ENCODE measurements at places on chromosomes 6 and 20.
A peak's percentile ranks its signal among the peaks of the same experiment; 100 is the strongest.

DNA sequence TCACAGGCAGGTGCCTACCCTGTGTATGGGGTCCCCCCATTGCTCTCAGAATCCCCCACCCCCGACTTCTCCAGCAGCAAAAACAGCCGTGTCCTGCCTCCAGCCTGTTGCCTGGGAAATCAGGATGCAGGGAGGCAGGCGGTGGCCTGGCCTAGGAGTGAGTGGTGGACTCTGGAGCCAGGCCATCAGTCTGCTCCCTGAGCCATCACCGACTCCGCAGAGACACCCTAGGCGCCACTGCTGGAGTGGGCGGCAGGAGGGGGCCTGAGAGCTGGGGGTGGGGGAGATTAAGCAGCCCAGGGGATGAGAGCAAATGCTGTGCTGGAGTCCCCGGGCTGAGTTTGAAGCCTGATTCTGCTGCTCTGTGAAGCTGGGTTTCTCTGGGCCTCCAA, 93.2 kb downstream of the CD40 start:
- DNase-seq: no peak

DNA sequence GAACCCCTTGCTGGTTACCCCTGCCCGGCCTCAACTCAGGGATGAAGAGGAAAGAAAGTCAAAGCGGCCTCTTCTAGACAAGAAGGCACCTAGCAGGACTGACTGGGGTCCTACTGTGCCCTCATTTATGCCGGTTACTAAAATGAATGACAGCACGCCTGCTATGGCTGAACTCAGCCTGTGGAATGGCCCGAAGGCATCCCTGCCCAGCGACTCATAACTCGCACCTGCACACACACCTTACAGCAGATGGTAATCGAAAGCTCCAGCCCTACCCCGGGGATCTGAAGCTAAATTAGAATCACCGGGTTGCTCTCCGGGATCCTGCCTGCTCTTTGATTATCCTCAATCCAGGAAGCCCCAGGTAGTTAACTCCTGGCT, 747 bp upstream of the TXNDC5 start:
- no peak for DNase-seq

DNA sequence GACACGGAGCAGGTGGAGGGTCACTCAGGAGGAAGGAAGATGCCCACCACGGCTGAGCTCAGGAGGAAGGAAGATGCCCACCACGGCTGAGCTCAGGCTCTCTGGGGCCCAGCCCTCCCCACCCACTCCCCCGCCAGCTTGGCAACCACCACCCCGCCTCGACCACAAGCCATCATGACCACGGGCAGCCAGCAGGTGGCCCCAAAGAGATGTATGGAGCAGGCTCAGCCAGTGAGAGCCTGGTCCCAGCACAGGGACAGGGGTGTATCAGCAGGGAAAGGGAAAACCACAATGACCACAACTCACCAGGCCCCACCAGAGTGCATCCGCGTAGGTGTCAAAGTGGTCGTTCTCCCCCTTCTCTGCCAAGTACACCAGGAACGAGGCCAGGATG, 30.4 kb downstream of the KCNQ2 start:
- DNase-seq: peak; percentile 62

DNA sequence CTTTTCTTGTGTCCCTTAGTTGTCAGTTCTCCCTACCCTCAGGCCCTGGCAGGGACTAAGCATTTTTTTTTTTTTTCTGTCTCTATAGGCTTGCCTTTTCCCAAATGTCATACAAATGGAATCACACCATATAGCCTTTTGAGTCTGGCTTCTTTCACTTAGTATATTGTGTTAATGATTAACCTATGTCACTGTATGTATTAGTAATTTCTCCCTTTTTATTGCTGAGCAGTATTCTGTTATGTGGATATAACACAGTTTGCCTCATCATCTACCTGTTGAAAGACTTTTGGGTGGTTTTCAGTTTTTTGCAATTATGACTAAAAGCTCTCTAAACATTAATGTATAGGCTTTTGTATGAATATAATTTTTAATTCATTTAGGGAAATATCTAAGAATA, 16.0 kb upstream of the FBXO30 start:
- DNase-seq: no peak

GRCh38 chr6:105485456-105485855, 82.6 kb upstream of the PREP start:
- DNase-seq: no peak

DNA sequence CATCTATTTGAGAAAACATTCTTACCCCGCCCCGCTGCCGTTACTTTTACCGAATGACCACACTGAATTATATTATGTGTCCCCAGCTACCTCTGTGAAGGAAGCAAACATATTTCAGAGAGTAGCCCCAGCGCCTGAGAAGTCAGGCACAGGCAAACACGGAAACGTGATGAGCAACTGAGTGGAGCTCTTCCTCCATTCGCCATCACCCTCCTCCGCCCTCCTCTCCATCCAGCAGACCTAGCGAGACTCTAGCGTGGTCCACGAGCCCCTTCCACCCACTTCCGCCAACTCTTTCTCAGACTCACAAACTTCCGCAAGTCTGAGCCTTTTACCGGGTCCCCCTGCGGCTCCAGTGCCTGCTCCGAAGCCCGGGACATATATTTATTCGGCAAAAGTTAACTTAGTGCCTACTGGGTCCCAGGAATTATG, 582 bp downstream of the SNRPB start:
- DNase-seq: peak; percentile 69

DNA sequence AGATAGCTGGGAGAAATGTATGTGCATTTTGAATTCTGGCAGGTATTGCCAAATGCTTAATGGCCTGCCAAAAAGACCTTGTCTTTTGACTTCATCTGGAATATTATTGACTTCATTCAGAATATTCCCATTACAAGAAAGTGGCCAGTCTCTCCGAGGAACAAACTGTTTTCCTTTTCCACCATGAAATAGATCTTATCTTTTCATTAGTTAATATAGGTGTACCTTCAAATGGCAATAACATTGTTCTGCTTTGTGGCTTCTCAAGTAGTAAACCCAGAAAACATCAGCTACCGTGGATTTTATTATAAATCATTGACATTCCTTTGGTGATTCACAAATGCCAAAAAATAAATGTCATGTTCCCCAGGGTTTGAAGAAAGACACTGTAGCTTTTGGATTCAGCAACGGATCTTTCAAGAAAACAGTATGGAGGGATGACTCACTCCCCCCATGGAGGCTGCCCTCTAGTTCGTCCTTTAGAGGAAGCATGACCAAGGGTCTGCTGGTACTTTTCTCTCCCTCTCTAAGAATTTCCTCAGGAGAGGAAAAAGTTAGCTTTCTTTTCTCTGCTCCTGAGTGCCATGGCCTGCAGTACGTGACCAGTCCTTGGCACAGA, 1.1 kb upstream of the RNF182 start:
- no peak for DNase-seq

- DNase-seq: no peak
These were observed 132.4 kb downstream of the DNAH8 start for GRCh38 chr6:38847497-38847896.

- DNase-seq: no peak
These were observed 52.4 kb downstream of the RNF217 start for GRCh38 chr6:125014661-125014957.

DNA sequence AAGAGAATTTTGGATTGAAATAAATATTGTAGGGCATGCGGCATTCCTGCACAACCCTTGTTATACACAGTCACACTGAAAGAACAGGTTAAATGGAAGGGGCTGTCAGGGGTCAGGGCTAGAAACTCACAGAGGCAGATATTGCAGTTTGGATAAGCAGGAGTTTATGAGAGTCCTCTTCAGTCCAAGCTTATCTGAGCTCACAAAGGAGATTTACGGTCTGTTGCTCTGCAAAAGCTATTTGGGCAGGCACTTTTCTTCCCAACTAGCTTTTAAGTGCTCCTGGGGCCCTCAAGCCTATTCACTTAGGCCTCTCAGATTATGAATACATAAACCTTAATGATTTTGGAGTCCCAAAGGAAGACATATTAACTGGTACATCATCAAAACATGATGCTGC, 156.2 kb downstream of the SOX4 start:
- DNase-seq: peak; percentile 79

GRCh38 chr6:35508027-35508426, 4.7 kb downstream of the TULP1 start:
- DNase-seq: no peak

DNA sequence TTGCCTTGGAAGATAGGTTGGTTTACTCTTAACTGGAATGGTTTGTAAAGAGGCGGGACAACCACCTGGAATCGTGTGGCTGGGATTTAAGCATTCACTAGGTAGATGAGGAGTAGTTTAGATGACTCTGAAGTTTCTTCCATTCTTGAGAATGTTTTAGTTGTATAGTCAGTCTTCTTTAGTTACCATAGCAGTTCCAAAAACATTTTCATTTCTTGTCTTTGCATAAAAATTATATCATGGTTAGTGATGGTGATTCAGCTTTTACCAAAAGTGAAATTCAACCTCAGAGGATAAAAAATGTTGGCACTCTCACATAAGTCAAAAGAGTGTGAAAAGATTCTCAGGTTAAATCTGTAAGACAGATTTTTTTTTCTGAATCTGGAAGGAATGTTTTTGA, 70.3 kb downstream of the SMAP1 start:
- DNase-seq: no peak

DNA sequence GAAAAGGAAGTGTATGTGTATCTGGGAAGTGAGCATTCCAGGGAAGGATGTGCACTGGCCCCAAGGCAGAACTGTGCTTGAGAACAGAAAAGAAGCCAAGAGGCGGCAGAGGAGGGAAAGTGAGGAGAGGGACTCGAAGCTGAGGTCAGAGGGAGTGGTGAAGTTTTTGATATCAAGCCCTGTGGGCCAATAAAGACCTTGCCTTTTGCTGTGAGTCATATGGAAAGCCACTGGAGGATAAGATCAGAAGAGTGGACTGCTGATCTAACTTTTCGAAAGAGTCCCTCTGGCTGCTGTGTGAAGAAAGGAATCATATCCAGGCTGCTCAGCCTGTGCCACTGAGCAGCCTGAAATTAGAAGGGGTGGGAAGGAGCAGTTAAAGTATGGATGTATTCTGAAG, 99.4 kb downstream of the EYA4 start:
- DNase-seq: no peak

DNA sequence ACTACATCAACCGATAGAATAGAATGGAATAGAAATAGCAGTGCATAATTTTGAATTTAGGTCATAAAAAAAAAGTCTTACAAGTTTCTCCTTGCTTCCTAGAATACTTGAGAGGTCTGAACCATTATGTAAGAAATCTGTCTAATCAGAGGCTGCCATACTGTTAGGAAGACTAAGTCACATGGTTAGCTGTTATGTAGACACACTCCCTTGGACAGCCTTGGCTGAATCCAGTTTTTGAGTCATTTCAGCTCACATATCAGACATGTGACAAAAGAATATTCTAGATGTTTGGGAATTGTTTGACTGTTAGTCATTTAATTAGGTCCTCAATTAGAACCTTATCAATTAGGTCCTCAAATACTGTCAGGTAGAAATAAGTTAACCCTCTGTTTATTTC, 1601.4 kb downstream of the GRIK2 start:
- no peak for DNase-seq

DNA sequence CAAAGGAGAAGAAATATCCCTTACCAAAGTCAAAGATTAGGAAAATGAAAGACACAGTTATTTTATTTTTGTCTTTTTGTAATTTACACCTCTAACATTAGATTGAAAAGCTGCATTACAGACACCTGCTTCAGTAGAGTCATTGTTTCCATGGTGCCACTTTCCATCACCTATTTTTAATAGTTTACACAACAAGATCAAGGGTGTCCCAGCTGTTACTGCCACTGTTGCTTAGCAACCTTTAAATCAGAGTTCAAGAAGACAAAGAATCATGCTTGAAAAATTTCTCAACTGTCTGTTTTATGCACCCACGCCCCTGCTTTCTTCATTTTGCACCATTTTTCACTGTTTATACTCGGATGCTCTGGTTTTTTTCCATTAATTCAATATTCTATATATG, 668.2 kb upstream of the GJE1 start:
- no peak for DNase-seq

GRCh38 chr6:24910331-24910960, 25.3 kb downstream of the RIPOR2 start:
- DNase-seq: no peak

DNA sequence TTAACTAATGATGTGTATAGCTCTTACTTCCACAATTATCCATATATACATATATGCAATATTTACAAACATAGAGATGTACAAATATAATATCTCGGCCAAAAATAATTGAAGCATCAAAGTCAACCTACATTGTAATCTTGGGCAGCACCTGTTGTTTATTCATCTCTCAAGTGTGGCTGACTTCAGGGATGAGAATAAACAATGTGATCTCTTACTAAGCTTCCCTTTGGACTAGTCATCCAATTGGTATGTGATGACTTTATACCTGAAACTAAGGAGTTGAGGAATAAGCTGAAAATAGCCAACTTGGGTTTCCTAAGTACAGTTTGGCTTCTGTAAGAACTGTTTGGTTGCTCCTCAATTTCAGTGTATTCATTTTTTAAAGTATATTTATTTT, 256.6 kb downstream of the KHDC1L start:
- DNase-seq: no peak

DNA sequence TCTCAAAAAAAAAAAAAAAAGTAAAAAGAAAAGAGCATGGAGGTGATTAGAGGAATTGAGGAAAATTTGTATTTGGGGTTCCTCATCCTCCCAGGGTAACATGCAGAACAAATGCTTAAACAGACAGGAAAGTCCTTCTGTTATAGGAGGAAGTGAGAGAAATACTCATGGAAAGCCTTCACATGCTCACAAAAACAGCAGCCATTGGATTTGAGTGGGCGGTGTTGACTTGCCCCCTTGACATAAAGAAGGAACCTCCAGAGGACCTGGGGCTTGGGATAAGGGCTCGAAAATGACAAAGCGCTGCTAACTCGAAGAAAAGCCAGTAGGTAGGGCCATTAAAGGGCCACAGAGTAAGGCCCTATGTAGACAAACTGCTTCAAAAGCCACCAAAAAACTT, 17.5 kb upstream of the SAMHD1 start:
- DNase-seq: no peak

DNA sequence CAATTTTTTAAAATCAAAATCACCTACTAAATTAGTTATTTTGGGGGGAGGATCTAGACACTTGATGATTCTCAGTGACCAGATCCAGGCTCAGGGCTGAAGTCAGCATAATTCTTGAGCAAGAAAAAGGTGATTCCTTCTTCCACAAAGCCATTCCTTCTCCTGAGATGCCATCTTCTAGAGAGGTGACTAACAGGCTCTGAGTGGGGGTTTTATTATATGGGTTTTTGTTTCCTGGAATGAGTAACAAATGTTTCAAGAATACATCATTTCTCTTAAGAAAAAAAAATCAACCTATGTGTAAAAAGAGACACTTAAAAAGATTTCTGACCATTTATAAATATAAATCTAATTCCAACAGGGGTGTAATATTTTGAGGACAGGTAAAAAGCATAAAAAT, 154.3 kb downstream of the NFATC2 start:
- no peak for DNase-seq

DNA sequence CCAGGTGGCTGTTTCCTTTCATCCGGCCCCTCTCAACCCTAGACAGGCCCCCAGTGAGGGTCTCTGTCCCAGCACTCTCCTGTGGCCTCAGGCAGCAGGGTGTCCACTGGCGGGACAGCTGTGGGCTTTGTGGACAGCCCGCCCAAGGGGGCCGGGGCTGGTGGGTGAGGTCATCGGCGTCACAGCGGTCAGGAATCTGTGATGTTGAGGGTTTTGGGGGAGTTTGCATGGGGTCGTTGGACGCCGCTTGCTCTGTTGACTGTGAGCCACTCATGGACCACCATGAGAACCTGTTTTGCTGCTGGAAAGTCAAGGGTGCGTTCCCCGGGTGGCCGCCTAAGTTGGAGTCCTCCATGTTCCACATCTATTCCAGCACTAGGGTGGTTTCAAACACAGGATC, 146.4 kb downstream of the DTNBP1 start:
- no peak for DNase-seq

Measured in kidney (tissue), 22 donors.